ENCODE measurements at places on chromosomes 2 and 18.

- DNase-seq, result no peak
These were observed 27.1 kb downstream of the CRACDL start for GRCh38 chr2:98908931-98909316.

DNA sequence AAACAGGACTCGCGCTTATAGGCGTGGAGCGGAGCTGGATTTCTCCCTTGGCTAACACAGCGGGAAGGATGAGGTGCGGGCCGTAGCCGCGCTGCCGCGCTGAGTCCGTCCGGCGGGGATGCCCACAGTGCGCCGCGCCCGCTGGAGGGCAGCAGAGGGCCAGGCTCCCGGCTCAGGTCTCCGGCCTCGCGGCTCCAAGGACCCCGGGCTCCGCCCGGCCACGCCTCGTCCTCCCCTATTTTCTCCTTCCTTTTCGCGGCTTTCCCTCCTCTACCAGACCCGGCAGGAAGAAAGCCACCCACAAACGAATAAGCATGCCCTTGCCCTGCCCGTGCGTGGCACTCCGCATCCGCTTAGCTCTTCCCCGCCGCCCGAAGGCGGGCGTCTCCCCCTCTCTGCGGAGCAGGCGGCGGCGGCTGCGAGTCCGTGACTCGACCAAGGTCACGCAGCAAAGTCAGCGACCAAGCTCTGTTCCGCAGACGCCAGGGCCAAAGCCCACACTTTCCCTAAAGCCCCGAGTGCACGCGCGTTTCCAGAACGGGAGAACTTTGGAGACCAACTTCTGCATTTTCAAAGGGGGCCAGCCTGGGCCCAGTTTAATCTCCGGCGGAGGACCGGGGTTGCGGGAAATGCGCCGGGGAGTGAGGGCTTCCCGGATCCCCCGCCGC, 48.5 kb downstream of the KCNIP3 start:
- DNase-seq, result peak; percentile 21

DNA sequence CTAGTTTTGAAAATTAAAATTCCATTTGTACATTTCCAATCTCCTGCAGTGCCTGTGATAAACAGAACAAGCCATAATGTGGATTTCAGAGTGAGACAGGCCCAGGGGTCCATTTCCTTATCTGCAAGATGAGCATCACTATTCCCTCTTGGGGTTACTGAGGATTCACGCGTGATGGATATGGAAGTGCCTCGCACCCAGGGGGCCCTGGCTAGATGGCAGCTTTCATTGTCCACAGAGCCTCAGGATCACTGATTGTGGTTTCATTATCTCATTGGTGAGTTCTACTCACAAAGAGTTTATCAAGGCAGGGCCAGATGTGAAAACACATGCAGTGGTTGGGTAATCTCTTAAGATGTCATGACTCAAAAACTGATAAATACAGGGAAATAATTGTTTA, 11.6 kb downstream of the CNGA3 start:
- no peak for DNase-seq

- DNase-seq, result no peak
These were observed 82.9 kb downstream of the CRIM1 start for GRCh38 chr2:36438449-36438977.

- DNase-seq, result no peak
These were observed 42.0 kb upstream of the ASXL2 start for GRCh38 chr2:25920336-25920735.

DNA sequence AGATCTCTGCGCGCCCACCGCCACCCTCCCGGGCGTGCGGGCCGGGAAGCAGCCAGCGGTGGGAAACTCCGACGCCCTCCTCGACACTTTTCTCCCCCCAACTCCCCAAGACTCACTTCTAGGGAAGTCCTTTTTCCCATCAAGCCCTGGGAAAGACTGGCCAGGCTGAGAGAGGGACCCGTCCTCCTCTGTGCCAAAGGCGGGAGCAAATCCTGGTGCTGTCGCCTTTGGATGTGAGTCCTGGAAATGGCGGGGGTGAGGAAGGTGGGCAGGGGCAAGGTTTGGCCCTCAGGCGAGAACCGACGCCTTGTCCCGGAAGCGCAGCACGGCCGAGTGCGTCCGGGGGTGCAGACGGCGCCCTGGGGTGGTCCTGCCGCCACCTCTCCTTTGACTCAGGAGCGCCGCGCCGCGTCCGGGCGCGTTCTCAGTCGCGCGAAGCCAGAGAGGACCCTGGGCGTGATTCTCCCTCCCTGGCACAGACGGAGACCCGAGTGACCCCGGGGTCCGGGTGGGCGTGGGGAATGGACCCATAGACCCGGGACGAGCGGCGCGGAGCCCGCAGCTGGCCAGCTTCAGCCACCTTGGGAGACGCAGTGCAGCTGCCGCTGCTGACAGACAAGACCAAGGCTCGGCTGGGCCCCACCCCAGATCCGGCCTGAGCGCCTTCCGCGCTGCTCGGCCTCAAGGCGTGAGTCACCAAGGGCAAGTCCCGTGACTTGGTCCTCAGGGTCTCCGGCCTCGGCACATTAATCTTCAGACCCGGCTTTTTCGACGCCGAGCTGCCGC, 3.5 kb upstream of the LBX2 start:
- DNase-seq, result no peak
